ENCODE measurements at places on chromosomes 16 and 17.

GRCh38 chr17:58985367-58985766 is 121.3 kb downstream of the TRIM37 start:
- no peak for DNase-seq

DNA sequence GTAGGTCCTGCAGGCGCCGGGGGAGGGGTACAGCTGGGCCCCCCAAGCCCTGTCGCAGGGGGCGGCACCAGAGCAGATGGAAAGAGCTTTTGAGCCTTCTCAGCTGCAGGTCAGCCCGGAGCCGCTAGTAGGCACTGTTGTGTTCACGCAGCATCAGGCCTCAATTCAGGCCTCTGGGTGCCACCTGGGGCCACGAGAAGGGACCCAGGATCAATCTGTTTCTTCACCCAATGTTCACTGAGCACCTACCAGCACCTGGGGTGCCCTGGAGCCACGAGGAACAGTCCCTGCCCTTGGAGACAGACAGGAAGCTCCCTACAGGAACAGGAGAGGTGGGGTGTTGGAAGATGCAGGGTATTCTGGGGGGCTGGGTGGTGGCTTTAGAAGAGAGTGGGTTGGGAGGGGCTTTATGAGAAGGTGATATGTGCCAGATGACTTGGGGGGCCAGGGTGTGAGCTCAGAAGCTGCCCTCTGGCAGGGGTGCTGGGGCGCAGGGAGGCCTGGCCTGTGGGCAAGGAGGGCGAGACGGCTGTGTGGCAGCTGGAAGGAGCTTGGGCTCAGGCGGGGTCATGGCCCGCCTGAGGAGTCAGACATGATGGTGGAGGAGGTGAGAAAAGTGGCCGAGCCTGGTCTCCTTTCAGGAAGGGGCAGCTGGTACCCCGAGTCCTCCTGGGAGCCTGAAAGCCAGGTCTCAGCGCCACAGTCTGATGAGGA is 121.9 kb upstream of the GSE1 start:
- DNase-seq: no peak

- no peak for DNase-seq
Measured at GRCh38 chr17:42748202-42748907, 3.5 kb upstream of the EZH1 start.

DNA sequence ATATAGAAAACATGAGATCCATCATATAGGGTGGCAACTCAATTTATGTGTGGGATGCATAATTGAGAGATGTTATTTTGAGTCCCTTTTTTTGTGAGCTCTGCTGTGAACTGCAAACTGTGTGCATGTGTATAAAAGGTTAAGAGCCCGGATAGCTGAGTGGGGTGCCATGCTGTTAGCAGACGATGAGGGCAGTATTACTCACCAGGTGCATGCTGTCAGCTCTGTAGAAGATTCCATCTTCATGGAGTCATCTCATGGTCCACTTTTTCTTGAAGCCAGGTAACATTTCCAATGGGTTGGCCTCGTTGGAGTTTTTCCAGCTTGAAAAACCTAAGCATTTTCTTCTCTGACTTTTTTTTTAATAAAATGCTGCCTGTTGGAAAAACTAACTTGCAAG is 43.0 kb upstream of the RHBDL3 start:
- DNase-seq: no peak

DNA sequence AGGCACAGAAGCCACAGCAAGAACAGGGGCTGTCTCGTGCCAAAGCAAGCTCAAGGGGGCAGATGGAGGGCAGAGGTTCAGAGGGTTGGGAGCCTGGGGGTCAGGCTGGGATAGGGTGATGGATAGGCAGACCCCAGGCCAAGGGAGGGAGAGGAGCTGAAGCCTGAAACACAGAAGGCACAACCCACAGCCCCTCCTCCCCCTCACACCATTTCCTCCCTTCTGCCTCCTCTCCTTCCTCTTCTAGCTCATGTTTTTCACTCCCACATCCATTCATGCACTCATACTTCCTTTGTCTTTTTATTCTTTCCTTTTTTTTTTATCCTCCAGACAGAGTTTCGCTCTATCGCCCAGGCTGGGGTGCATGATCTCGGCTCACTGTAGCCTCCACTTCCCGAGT is 61.1 kb downstream of the SOCS1 start:
- no peak for DNase-seq
